ENCODE measurements at places on chromosomes 5 and 9. TPM values are rescaled to one million over a fixed set of nuclear protein-coding genes. Genes with fewer than 3 reads are reported as not detected.

- no peak for DNase-seq
These were observed 119.5 kb upstream of the TNC start for GRCh38 chr9:115237385-115237998.

GRCh38 chr9:119095072-119095471, 274.2 kb downstream of the BRINP1 start:
- DNase-seq: no peak

- no peak for DNase-seq
These were observed 89.6 kb upstream of the BNC2 start for GRCh38 chr9:16960084-16960483.

DNA sequence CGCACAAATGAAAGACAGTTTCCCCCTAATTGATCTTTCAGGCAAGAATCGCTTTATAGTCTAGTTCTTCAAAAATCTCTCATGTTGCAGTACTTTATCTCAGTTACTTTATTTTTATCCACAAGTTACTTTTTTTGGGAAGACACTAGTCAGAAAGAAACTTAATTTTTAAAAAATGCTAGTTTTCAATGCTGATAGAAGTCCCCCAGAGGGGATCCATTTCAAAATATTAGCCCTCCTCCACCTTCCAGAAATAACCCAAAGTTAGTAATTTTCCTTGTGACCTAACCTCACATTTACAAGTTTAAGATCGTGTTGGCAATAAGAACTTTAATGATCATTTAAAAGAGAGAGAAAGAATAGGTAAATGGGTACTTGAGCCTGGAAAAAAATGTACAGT, 11.0 kb downstream of the C1QTNF3 start:
- DNase-seq: no peak

DNA sequence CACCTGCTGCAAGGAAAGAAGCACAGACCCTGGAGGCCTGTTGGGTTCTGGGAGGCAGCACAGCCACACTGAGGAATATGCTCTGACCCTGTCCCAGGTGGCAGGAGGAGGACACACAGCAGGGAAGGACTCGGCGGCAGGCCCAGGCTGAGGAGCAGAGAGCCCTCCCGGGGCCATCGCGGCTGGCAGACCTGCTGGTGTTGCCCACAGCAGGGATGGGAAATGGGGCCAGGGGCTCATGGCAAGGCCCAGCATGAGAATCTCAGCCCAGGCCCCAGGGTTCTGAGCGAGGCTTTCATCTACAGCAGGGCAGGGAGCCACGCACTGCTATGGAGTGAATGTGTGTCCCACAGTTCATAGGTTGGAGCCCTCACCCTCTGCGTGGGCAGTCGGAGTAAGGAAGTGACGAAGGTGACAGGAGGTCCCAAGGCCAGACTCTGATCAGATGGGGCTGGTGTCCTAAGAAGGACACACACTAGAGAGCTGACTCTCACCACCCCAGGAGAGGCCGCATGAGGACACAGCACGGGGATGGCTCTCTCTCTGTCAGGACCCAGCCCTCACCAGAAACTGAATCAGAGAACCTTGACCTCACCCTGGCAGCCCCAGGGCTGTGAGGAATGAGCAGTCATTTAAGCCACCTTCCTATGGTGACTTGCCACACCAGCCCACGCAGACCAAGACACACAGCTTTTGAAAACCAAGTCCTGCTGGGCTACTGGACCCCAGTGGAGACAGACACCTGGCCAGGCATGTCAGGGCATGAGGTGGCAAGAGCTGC, 10.3 kb upstream of the GPSM1 start:
- DNase-seq: peak; percentile 96

- no peak for DNase-seq
These were observed 196.5 kb upstream of the NREP start for GRCh38 chr5:111953351-111954127.

GRCh38 chr9:114930056-114930812, at the start of gene TNFSF8:
Gene TNFSF8 (minus strand): TSS chr9:114930591. CDS start chr9:114930303, 288 bp downstream.
- DNase-seq: peak; percentile 20

- DNase-seq: peak; percentile 90
These were observed 17.4 kb upstream of the GPR151 start for GRCh38 chr5:146533260-146533857.

DNA sequence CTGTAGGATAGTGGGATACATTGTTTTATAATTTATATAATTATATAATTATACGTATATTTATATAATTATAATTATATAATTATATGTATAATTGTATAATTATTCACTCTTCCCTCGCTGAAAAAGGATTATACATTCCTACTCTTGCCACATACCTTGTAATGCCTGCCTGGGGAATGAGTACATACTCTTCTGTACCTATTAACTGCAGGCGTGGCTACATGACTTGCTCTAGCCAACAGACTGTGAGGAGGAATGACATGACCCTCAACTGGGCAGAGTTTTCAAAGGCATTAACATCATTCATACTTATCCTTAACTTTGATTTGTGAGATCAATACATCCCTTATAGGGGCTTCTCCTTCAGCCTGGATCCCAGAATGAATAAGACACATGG, 19.1 kb downstream of the ERMP1 start:
- no peak for DNase-seq

GRCh38 chr5:90703932-90704331, 145.3 kb downstream of the ADGRV1 start:
- no peak for DNase-seq

- peak; percentile 60 for DNase-seq
These were observed 681 bp downstream of the MAN2A1 start for GRCh38 chr5:109690242-109690974.

GRCh38 chr5:11903121-11903613, 1.1 kb downstream of the CTNND2 start:
- DNase-seq: no peak

DNA sequence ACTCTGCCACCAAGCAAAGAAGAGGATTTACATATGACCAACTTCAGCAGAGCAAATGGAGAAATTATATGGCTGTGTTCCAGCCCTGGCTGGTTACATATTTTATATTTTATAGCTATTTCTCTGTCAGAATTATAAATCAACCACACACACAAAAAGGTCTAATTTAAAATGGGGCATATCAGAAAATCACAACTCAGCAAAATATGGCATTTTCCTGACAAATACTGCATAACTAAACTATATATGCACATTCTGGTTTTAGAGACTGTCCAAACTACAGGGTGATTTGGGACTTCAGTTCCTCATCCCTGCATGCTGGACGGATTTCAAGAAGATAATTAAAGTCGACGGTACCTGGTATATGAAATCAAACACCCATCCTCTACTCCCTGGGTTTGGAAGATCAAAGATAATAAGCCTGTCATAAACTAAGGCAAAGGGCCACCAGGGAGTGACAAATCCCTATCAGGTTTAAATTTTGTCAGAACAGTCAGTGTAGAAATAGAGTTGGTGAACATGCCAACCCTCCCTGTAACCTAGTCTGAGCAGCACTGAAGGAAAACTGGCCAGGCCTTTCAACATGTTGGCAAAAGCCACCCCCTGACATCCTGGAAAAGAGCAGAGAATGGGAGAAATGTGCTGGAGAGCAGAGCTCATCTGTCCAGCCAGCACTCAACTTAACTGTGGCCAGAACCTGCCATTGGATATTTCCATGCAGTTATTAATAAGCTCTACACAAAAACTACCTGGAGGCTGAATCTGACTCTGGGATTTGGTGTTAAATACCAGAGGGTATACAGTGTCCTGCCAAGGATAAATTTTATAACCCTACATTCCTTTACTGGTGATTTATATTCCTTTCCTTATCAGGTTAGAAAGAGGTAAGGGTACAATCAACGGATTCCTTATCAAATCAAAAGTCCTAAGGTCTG, 235.7 kb downstream of the ENC1 start:
- no peak for DNase-seq

- DNase-seq: no peak
These were observed 41.5 kb upstream of the MACIR start for GRCh38 chr5:103217101-103217500.

DNA sequence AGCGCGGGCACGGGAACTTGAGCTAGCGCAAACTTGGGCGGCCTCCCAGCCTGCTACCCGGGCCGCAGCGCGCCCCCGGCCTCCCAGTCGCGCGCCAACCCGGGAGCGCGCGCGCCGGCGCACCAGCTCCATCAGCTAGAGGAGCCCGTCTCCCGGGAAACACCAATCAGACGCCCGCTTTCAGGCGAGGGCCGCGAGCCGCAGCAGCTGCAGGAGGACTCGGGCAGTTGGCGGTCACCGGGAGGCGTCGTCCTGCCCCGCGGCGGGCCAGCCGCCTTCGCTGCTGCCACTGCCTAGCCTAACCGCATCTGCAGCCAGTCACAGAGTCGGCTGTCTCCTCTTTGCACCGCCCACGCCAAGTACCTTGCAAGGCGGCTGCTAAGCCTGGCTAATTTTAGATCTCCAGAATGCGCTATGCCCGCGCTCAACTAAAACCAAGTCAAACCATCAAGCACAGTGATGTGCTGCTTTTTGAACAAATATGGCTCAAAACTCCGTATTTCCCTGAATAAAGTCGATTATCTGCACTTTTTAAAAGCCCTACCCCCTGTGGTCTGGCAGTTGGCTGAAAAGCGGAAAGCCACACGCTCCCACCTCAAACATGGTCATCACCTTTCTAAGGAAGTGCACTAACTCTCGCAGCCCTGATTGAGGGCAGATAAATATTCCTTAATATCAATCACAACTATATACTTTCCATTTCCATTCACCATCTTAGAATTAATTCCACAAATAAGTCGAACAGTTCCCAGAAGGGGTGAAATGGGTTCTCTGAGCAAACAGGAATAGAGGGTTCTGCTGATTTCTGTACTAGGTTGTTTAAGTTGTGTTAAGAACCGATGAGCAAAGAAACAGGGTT, 221.8 kb downstream of the MEF2C start:
- peak; percentile 95 for DNase-seq

- DNase-seq: no peak
These were observed 36.9 kb upstream of the PIP5K1B start for GRCh38 chr9:68668127-68668526.

DNA sequence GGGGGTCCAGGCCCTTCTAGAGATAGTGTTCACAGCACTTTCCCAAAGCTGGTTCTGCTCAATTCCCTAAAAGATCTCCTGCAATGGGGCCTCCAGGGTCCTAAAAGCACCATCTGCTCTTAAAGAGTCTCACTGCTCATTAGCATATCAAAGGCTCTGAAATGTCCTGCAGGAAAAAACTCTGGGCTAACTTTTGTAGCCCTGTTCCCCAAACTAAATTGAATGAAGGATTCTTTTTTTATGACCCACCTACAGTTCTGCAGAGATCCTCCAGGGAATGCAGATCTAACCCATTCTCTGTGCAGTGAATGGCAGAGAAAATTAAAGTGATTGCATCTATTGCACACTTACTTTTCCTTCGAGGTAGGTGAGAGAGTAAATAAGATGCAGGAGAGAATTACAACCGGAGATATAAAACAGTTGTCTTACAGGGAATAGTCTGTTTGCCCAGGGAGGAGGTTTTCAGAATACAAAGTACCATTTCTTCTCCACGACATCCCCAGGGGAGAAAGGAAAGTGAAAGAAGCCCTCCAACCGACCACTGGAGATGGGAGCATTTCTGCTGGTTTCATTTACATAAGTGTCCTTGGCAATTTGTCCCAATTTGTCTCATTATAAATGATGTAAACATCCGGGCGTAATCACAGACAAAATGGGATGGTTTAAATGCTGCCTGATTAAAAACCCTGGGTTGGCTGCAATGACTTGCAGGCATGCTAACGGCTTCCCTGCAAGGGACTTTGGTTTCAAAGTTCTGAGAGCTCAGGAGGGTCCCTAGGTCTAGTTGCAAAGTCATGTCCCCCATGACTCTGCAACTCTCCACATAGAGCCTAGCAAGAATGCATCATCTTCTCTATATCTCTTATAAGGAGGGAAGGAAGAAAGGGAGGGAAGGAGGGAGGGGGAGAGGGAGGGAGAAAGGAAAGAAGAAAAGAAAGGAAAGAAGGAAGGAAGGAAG, 114.0 kb downstream of the KCNIP1 start:
- no peak for DNase-seq

DNA sequence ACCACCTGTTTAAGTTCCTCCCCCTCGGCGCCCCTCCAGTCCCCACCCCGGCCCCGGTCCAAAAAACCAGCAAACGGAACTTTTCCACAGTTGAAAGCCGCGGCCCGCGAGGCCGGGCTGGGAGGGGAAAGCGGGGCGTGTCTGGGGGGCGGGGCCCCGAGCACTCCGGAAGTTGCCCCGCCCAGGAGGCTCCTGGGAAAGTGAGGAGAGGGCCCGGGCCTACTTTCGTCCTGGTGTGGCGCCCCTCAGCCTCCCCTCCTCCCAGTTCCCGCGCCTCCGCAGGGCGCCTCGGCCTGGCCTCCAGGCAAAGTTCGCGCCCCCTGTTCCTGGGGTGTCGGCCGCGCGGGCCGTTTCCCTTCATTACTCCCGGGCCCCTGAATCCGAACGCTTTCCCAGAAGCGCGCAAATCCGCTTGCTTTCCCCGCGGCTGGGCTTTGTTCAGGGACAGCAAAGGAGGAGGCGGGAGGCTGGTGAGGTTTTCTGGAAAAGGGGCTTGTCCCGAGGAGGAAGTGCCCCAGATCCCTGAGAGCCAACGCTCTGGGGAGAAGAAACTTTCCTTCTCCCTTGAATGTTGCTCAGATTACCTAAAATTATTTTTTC, 4.5 kb upstream of the DMRT3 start:
- no peak for DNase-seq

DNA sequence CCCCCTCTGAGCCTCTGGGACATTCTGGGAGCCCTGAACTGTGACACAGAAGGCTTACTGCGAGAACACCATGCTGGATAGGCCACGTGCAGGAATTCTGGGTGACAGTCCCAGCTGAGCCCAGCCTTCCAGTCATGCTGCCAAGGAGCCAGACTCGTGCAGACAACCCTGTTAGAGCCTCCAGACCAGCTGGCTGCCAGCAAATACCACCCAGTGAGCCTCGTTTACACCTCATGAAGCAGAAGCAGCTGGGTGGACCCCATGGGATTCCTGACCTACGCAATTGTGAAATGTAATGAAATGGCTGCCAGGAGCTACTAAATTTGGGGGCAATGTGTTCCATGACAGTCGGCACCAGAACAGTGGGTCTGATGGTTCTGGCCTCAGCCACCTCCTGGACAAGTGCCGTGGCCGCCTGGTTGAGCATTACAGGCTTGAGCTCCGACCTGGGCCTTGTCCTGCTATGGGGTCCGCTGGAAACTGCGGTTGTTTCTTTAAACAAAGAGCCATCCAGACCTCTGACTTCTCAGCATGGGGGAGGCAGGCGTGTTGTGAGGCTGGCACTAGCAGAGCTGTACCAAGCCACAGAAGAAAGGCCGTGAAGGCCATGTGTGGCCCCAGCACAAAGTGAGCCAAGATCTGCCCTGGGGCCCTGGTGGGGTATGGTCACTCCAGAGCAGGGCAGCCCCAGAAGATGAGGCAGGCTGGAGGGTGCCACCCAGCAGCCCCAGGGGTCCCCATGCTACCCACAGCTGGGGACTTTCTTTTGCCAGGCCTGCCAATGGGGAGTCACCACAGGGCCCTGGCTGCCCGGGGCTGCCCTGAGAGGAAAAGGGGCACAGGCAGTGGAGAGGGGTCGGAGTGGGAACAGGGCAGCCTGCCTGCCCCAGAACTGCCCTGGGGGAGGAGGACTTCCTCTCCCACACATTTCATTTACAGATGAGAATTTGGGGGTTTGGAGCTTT, 19.3 kb upstream of the RXRA start:
- no peak for DNase-seq

GAS1 gene
- total RNA-seq: 4.7 TPM

CCDC187 gene
- total RNA-seq: 0.19 TPM

PITX1 gene
- total RNA-seq: 1.4 TPM

SHISAL2B gene
- total RNA-seq: not detected
